ENCODE measurements at places on chromosomes 4 and X.

DNA sequence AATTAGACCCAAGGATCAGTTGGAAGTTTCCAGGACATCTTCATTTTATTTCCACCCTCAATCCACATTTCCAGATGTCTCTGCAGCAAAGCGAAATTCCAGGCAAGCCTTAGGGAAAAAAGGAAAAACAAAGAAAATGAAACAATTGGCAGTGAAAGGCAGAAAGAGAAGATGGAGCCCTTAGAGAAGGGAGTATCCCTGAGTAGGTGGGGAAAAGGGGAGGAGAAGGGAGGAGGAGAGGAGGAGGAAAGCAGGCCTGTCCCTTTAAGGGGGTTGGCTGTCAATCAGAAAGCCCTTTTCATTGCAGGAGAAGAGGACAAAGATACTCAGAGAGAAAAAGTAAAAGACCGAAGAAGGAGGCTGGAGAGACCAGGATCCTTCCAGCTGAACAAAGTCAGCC is at the start of gene PLP1:
PLP1 (plus strand) TSS at position 295 of the 400 bp plus-strand sequence. CDS start 156 bp downstream, outside the sequence.
- H3K27me3 ChIP-seq, result no peaks in the 10 kb centered on the region
- no peak within 1 kb of the TSS for H3K27ac ChIP-seq
- no peak within 1 kb of the TSS for H3K4me3 ChIP-seq
- H3K36me3 ChIP-seq, result no peaks in the 10 kb centered on the region

GRCh38 chr4:111991797-111992196 is 153.5 kb upstream of the FAM241A start:
- H3K36me3 ChIP-seq, result no peaks in the 10 kb centered on the region
- H3K4me1 ChIP-seq, result no peaks in the 10 kb centered on the region
- H3K27ac ChIP-seq, result no peak overlapping the region
- no peak overlapping the region for H3K4me3 ChIP-seq
- no peak for DNase-seq

DNA sequence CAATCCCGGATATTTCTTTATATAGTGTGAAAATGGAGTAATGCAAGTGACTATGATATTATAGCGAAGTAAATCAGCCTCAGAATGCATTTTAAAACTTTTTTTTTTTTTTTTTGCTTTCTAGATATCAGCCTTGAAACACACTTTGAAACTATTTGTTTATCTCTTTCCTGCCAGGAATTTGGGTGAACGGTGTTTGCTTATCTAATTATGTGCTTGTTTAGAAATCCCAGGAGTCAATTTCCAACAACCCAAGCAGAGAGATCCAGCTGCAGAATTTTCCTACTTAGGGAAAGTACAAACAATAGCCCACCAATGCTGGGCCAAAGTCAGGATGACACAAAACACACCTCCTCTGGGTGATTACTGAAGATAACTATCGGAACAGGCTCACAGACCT is 958.8 kb downstream of the PCDH18 start:
- H3K36me3 ChIP-seq, result no peaks in the 10 kb centered on the region
- H3K27ac ChIP-seq, result no peak overlapping the region
- no peak overlapping the region for H3K4me3 ChIP-seq
- no peak for DNase-seq
- H3K27me3 ChIP-seq, result no peaks in the 10 kb centered on the region

DNA sequence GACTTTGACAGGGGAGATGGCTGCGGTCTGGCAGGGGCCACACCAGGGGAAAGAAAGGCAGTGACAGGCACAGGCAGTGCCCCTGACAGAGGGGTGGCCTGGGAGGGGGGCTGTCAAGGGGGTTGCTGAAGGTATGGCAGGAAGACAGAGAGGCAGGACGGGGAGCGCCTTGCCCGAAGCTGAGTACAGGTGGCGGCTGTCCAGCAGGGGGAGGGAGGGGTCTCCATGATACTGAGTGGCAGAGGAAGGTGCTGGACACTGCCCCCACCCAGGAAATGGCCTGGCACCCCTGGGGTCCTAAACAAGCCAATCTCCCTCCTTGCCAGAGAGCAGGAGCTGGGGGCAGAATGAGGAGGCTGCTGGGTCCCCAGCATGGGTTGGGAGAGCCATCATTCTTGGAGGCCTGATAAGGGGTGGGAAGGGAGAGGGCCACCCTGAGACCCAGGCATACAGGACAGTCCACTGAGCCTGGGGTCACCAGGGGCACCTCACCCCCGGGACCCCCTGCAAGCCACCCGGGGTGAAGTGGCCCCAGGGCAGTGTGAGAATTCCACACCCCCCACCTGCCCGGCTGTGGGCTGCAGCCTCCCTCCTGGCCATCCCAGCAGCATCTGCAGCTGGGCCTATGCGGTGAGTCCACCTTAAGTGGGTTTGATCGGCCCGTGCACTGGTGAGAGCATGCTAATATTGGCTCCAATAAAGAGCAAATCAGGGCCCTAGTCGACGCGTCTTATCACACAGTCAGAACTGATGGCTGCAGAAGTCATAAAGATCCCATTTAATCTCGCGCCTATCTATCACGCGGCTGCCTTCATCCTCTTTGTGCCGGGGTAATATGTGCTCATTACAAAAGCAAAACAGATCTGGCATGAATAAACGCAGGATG is 108.5 kb downstream of the FAM53A start:
- no peak for DNase-seq
- peaks cover 5% of the 10 kb centered on the region for H3K4me1 ChIP-seq
- H3K4me3 ChIP-seq, result no peak overlapping the region
- no peaks in the 10 kb centered on the region for H3K36me3 ChIP-seq
- no peaks in the 10 kb centered on the region for H3K27me3 ChIP-seq

DNA sequence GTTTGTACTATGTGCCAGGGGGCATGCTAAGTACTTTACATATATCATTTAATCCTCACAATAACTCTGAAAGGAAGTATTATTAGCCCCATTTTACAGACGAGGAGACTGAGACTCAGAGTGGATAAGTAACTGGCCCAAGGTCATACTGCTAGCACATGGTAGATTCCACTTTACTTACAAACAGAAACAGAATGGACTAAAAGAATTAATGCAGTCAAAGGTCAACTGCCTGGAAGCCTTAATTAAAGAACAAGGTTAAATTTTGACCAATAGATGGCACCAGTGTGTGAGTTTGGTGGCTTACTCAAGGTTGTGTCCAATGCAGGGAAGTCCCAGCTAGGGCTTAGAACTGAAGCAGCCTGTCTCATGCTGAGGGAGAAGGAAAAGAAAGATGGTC is 4.7 kb downstream of the RIPPLY1 start:
- H3K4me1 ChIP-seq, result no peaks in the 10 kb centered on the region
- H3K36me3 ChIP-seq, result no peaks in the 10 kb centered on the region
- H3K27me3 ChIP-seq, result no peaks in the 10 kb centered on the region
- no peak overlapping the region for H3K27ac ChIP-seq

- H3K27me3 ChIP-seq, result no peaks in the 10 kb centered on the region
- no peaks in the 10 kb centered on the region for H3K36me3 ChIP-seq
- no peak for DNase-seq
- H3K4me1 ChIP-seq, result peaks cover 25% of the 10 kb centered on the region
- H3K4me3 ChIP-seq, result no peak overlapping the region
Observed at GRCh38 chr4:140099983-140100382, 54.0 kb downstream of the MAML3 start.

GRCh38 chr4:53009824-53010223 is 147.7 kb downstream of the RASL11B start:
- H3K4me1 ChIP-seq, result peaks cover 34% of the 10 kb centered on the region
- no peaks in the 10 kb centered on the region for H3K27me3 ChIP-seq
- no peaks in the 10 kb centered on the region for H3K36me3 ChIP-seq
- peak overlapping the region; percentile 16 for H3K27ac ChIP-seq
- no peak overlapping the region for H3K4me3 ChIP-seq
- no peak for DNase-seq
